GM12878 (cell line): ENCODE measurements at places on chromosomes 1 and 21.

GRCh38 chr1:205118752-205119151 is 3.0 kb downstream of the RBBP5 start:
- no peak for DNase-seq

DNA sequence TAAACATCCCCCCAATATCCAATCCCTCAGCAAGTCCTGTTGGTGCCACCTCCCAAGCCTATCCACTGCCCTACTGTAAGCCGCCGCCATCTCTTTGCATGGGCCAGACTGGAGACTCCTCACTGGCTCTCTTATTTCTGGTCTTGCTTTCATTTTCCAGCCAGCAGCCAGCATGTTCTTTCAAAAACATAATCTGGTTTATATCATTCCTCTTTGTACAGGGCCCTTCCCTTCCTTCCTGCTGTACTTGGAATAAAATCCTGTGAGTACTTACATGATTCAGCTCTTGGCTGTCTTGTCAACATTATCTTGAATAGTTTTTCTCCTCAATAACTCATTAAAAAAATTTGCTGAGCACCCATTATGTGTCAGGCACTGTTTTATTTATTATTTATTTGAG is 28.2 kb downstream of the TLR5 start:
- DNase-seq: no peak

DNA sequence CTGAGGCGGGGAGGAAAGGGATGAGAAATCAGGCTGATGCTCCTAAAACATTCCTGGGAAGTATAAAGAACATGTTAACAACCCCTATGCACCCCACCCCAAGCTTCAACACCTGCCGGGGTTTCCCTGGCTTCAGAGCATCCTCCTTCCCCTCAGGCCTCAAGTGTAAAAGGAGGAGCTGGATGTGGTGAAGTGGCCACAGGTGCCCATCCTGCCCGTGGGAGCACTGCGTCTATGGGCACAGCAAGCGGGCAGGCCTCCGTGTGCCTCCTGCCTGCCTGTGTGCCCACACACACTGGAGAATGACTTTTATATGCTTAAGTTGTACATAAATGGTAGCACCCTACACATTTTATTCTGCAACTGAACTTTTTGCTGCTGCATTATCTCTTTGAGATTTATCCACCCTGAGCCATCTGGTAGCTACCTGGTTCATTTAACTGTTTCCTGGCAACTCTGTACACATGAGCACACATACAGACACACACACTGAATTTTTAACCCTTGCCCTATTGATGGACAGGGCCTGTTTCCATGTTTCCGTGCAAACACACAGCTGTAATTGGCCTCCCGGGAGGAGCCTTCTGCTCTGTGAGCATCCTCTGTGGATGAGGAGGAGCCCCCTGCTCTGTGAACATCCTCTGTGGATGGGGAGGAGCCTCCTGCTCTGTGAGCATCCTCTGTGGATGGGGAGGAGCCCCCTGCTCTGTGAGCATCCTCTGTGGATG is 13.4 kb upstream of the FTCD start:
- no peak for DNase-seq

GRCh38 chr1:152741656-152742055 is 16.2 kb upstream of the KPRP start:
- DNase-seq: no peak

DNA sequence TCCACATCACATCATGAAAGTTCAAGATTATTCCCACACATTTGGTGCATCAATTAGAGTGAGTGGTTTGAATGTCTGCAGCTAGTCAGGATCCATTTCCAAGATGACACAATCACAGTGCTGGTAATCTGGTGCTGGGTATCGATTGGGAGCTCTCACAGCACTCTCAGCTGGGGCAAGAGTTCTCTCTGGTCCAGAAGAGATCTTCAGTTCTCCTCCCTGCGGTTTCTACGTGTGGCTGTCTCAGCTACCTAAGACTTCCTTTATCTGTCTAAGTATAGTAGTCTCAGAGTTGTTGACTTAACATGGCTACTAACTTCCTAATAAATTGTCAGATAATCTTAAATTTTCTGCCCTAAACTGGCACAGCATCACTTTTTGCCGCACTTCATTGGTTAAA is 358.0 kb upstream of the BRINP3 start:
- no peak for DNase-seq

- no peak for DNase-seq
Measured at GRCh38 chr1:113780374-113781146, 21.3 kb upstream of the PHTF1 start.

- peak; percentile 39 for DNase-seq
Measured at GRCh38 chr1:156421062-156421938, 52.3 kb downstream of the RHBG start.

DNA sequence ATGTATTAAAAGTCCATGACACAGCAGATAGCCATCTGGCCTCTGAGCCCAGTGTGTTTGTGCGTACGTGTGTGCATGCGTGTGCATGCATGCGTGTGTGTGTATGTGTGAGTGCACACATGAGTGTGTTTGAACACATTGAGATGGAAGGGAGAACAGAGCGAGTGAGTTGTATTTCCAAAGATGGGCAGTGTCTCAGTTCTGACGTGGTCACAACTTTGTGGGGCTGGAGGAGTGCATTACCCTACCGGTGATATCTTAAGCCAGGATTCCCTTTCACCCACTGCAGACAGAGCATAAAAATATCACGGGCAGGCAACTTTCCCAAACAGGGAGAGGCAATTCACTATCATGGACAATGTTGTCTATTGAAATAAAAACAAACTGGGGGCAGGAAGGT is 27.8 kb downstream of the IRF2BP2 start:
- no peak for DNase-seq

GRCh38 chr21:40383951-40384350 is 463.0 kb downstream of the DSCAM start:
- no peak for DNase-seq

GRCh38 chr1:66265796-66266195 is 268.2 kb upstream of the SGIP1 start:
- no peak for DNase-seq

- DNase-seq: no peak
Measured at GRCh38 chr1:231827337-231828105, 200.9 kb downstream of the DISC1 start.

DNA sequence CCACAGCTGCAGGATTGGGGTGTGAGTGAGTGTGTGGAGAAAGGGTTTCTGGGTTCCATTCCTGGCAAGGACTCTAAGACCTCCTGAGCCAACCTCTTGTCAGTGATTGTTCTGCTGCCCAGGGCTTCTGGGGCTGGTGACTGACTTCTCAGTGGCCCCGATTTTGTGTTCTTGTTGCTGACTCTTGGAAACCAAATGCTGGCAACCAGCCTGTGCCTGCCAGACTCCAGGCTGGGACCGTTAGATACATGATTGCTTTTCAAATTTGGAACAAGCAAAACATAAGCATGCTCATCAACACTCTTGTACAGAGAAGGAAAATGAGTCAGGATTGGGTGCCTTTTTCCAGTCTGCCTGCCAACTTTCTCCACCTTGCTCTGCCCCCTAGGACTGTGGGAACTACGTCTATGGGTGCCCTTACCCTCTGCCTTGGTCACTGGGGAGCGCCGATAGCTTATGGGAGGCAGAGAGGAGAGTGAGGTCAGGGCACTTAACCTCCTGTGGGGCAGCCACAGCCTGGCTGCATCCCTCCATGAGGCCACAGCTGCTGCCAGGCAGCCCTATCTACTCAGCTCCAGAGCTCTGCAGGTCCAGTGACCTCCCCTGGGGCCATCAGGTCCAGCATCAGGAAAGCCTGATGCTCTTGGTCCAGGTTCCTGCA is 39.3 kb upstream of the EPS8L3 start:
- no peak for DNase-seq

- no peak for DNase-seq
Measured at GRCh38 chr1:43531107-43531905, 623 bp downstream of the PTPRF start.

DNA sequence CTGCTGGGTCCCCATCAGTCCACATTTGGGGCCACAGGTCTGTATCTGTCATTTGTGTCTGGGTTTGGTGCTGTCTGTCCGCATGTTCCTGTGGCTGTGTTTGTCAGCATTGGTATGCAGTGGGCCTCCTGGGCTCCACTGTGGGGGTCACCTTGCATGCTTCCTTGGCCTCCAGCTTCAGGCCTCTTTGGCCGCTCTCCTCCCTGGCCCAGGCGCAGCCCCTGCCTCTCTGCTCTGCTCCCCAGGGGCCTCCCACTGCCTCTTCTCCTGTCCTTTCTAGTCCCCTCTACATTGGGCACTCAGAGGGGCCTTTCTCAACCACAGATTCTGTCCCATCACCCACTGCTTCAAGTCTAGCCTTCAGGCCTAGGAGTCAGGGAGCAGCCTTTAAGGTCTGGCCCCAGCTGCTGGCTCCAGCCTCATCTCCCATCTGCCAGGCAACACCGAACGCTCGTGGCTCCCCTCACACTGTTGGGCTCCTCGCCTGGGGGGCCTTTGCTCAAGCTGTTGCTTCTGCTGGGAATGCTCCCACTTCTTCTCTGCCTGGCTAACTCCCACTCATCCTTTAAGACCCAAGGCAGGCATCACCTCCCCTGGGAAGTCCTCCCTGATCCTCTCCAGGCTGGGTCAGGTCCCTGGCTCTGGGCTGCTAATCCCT is 14.6 kb downstream of the ZNF362 start:
- no peak for DNase-seq

DNA sequence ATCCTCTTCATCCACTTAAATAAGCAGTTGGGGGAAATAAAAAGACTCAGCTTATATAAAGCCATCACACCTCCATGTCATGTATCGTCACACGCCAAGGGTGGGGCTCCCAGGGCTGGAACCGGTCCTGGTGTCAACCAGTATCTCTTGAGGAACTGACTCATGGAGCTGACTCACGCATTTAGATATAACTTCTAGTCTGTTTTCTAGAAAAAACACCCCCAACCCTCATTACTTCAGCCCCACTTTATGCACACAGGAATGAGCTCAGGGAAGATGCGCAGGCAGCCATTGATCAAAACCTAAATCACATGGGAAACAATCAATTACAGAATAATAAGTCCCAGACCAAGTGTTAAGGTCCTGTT is 6.9 kb upstream of the IL22RA1 start:
- DNase-seq: no peak

DNA sequence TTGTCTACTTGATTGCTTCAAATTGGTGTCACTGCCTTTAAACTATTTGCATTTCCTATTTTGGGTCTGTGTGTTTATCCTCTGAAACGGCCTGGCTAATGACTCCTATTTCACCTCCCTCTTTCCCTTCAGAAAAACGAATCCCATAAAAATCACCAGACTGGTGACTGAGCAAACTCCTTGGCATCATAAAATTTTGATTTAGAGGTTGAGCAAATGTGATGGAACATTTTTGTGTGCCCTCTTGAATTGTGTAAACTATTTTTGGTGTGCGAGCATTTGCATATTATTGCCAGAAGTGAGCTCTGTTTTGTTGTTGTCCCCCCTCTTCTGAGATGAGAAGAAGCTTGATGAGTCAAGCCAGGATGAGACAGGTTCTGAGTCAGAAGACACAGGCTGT is 316.1 kb downstream of the AJAP1 start:
- DNase-seq: no peak

- no peak for DNase-seq
Measured at GRCh38 chr21:25214676-25215075, 392.6 kb downstream of the MRPL39 start.

DNA sequence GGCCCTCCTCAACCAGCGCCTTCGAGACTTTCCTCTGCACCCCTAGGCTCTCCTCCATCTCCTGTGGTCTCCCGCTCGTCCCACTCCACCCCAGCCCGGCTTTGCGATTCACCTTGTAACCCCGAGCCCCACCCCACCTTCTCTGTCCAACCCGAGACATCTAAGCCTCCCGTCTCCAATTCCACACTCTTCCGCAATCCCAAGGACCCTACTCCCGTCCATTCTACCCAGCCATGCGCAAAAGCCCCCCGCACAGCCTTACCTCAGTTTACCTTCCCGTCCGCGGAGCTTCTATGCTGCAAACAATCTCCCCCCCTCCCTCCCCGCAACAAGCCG is 174 bp downstream of the SH3BP5L start:
- DNase-seq: no peak

DNA sequence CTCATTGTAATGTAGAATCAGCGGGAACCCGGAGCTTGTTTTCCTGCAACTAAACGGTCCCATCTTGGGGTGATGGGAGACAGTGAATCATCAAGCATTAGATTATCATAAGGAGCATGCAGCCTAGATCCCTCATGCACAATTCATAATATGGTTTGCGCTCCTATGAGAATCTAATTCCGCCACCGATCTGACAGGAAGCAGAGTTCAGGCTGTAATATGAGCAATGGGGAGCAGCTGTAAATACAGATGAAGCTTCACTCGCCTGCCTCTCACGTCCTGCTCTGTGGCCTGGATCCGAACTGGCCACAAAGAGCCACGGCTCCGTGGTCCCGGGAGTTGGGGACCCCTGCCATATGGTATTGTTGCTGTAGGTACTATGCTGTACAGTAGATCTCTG is 1.6 kb downstream of the IFI44 start:
- DNase-seq: no peak

GRCh38 chr1:179151908-179152682 is 70.2 kb downstream of the TOR3A start:
- peak; percentile 7 for DNase-seq

DNA sequence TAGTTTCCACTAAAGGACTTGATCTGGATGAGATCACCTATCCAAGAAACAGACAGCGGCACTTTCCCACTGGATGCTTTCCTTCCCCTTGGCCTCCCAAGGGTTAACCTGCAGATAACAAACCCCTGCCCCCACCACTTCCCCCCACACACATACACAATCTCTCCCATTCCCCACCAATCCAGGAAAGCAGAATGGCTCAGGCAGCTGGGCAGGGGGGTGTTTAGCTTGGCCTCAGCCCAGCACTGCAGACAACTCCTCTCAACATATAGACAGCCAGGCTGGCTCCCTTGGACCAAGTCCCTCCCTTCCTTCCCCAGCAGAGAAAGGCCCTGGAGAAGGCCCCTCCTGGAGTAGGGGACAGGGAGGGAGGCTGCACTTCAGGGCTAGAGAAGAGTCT is 24.6 kb downstream of the PLEKHA6 start:
- no peak for DNase-seq

- DNase-seq: no peak
Measured at GRCh38 chr1:177133977-177134538, 30.5 kb downstream of the ASTN1 start.

DNA sequence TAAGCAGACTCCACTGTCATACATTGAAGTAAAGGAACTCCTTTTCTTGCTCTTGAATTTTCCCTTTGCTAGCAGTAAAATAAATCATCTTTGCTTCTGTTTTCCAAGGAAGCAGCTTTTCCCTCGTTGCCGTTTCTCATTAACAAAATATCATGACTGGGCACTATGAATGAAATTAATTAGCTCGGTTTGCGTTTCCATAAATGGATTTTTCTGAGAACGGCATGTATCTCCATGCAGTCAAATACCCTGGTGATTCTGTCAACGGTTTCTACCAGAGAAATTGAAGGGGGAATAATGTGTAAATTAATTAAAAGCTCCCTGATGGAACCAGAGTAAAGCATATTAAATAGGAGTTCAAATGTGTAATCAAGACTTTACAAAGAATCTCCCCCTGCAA is 265.1 kb downstream of the LRRC40 start:
- no peak for DNase-seq

- DNase-seq: no peak
Measured at GRCh38 chr1:212531796-212532195, 76.8 kb upstream of the ATF3 start.
